ENCODE measurements at places on chromosomes 1 and 21.

DNA sequence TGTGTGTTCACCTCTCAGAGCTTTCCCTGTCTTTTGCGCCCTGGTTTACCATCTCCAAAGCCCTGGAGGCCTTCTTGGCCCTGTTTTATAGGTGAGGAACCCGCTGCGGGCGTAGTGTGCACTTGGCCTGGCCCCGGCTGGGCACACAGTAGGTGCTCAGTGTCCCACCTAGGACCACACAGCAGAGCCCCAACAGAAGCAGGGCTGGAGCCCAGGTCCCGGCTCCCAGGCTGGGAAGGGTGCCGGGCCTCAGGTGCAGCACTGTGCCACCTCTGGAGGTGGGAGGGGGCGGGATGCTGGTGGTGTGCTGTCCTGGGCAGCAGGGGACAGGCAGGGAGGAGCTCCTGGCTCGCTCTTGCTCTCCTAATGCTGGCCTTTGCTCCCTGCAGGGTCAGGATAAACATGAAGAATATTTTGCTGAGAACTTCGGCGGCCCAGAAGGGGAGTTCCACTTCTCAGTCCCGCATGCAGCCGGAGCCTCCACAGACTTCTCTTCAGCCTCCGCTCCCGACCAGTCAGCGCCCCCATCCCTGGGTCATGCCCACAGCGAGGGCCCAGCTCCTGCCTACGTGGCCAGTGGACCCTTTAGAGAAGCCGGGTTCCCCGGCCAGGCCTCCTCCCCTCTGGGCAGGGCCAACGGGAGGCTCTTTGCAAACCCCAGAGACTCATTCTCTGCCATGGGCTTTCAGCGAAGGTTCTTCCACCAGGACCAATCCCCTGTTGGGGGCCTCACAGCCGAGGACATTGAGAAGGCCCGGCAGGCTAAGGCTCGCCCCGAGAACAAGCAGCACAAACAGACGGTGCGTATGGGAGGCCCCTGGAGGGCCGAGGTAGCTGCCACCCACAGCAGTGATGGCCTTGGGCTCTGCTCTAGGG, 24.8 kb downstream of the COQ8A start:
- no peak for DNase-seq

DNA sequence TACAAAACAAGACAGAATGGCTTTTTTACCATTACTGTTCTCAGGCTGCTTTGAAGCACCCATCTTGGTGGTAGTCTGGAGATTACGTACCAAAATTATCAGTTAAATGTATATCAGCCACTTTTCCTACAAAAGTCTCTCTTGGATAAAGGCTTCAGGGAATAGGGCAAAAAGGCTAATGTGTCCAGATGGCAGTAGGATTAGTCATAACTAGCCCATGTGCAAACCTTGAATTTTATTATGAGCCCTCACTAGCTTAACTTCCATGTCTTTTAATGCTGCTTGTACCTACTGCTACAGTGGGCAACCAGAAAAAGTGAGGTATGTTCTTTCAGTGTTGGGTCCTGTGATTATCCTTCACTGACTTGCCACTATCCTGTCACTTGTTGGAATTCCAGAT, 51.0 kb downstream of the PLPPR4 start:
- DNase-seq, result no peak

DNA sequence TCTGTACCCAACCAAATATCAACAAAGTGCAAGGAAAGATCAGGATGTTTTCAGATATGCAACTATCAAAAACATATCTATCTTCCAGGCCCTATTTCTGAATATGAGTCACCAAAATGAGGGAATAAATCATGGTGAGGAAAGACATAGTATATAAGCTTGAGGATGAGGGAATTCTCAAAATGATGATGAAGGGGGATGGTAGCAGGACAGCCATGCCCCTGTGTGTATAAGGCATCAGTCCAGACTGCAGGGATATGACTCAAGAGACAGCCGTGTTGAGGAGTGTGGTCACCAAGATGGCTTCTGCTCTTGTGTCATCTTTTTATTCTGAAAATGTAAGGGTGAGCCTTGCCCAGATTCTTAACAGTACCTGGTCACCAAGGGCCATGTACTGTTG, 4.4 kb upstream of the WDR64 start:
- no peak for DNase-seq

DNA sequence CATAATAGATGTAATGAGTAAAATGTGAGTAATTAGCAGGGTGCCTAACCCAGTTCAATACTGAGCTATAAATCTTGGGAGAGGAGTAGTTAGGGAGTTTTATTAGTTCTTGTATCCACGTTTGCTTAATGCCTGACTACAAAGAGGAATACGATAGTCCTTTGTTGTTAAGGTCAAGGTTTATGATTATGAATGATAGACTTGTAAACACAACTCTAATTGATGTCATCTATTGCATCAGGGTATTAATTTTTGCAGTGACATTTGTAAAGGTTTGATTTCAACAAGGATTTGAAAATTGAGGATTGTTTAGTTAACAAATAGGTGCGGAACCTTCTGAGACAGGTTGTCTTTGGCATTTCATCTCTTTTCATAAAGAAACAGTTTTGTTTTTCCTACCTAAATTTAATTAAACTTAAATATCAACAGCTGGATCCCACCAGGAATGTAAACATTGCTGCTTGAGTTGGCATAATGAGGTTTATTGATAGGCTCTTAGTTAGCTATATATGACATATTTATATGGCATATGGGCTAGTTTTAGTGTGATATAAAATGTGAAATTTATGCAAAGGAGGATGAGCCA, 9.7 kb downstream of the SOAT1 start:
- DNase-seq, result no peak

DNA sequence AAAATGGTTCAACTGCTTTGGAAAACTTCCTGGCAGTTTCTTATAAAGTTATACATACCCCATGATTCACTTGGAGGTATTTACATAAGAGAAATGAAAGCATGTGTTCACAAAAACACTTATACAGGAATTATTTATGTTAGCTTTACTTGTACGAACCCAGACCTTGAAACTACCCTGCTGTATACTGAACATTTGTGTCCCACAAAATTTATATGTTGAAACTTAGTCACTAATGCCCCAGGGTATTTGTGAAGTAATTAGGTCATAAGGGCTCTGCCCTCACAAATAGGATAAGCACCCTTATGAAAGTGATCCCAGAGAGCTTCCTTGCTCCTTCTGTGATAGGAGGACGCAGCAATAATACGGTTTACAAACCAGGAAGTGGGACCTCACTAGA, 42.7 kb upstream of the B3GALT2 start:
- no peak for DNase-seq
